ENCODE measurements at places on chromosomes 2 and 18.
A peak's percentile ranks its signal among the peaks of the same experiment; 100 is the strongest.

DNA sequence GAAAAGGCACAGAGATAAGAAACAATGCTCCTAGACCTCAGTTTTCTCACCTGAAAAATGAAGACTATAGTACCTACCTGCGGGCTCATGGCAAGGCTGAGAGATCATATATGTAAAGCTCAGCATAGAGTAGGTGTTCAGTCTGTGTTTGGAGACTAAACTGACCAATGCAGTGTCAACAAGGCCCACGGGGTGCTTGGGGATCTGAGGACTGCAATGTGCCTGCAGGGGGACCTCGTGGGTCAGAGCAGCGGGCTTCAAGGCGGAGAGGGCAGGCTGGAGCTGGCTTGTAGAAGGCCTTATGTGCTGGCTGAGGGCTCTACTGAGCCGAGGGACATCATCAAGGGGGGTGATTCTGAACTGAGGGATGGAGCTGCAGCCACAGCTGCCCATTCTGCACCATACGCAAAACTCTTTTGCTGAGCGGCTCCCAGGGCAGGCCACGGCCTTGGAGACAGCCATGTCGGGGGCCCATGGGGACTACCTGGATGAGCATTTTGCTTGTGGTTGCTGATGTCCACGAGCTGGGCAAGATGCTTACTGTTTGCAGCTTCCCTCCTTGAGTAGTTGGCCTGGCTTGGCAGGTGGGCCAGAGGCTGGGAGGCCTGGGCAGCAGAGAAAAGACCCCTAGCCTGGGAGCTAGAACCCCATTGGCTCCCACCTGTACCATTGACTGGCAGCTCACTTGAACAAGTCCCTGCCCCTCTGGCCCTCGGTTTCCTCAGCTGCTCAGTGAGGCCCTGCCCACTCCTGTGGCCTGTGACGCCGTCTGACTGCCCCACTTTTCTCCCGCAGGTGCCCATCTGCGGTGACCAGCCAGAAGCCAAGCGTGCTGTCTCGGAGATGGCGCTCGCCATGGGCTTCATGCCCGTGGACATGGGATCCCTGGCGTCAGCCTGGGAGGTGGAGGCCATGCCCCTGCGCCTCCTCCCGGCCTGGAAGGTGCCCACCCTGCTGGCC lies 23.5 kb downstream of the STEAP3 start:
- DNase-seq: peak; percentile 29

DNA sequence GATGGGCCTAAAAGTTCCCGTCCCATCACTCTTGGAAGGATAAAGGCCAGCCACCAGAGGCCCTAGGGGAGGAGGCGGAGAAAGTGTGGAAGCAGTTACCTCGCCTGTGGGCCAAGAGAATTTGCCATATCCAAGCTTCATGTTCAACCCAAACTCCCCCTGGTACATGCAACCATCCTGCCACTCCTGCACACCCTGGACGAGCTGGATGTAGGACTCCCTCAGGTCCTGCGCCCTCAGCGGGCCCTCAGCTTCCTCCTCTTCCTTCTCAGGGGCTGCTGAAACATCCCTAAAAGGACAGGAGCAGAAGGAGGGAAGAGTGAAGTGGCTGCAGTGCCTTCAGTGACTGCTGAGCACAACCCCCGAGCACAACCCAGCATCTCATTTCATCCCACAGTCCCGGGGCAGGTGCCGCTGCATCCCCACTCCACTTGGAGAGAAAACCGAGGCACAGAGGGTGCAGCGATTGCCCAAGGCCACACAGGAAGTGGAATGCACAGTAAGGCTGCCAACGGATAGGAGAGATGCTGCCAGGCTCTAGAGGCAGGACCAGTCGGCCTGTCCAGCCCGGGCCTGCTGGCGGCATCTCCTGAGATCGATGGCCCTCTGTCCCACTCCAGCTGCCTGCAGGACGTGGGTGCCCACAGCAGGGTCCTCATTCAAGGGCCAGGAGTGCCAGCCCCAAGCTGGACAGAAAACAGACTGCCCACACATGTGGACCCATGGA lies 2.9 kb downstream of the ANKMY1 start:
- no peak for DNase-seq

- no peak for DNase-seq
Observed at GRCh38 chr18:31040686-31041270, 1.8 kb downstream of the DSC3 start.

GRCh38 chr2:127175751-127176354 lies 44.2 kb downstream of the CYP27C1 start:
- no peak for DNase-seq

DNA sequence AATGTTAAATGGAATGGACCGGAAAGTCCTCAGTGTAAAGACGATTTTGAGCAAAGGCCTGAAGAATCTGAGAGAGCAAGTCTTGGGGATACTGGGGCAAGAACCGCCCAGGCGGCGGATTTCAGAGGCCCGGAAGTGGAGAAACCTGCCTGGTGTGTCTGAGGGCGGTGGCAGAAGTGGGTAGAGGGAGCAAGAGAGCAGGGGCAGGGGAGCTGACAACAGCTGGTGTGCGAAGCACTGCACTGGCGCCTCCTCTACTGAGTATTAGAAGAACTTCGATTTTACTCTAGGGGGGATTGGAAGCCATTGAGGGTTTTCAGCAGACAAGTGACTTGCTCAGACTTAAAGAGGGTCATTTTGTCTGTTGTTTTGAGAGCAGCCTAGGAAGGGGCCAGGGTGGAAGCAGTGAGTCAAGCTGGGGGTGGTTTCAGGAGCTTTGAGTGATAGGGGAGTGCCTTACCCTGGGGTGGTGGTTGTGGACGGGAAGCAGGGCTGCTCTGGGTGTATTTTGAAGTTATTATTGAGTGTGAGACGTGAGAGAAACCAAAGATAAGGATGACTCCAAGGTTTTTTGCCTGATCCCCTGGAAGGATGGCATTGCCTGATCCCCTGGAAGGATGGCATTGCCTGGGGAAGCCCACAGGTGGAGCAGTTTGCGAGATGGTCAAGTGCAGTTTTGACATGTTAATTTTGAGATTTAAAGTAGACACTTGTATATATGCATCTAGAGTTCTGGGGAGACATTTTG lies 52.5 kb downstream of the ZNF236 start:
- DNase-seq: no peak

- peak; percentile 86 for DNase-seq
Observed at GRCh38 chr2:112626604-112627059, 19.1 kb upstream of the SLC20A1 start.

DNA sequence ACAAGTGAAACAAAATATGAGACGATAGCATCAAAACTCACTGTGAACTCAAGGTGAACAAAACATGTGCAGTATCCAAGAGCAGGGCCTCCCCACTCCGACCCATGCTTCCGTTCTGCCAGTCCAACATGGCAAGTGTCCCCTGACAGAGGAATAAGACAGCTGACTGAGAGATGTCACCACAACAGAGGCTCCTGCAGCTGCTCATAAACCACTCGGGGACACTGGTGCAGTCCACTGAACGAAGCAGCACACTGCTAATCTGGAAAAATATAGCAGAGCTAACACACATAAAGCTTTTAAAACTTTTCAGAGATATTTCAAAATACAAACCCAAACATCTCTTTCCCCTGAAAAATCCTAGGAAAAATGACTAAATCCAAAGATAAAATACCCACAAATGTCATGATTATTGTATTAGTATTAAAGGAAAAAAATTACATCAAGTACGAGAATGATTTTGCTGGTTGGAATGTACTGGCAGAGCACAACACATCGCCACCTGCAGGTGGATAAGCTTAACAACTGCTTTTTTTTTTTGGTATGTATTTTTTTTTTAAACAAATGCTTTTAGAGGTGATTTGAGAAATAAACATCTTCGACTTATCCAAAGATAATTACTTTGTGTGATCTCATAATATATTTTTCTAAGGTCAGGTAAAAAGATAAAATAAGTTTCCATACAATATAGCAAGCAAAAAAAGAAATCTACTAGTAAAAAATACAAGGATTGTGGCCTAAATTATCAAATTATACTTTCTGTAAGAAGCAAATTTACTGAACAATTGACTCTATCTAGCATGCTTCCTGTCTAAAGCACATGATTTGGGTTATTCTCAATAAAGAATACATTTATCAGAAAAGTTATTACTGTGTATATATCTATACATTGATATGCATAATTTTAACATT lies 18.6 kb downstream of the THADA start:
- peak; percentile 67 for DNase-seq

GRCh38 chr2:237200462-237200861 lies 114.8 kb downstream of the COPS8 start:
- DNase-seq: no peak

GRCh38 chr2:65055422-65056214 lies 598 bp upstream of the CEP68 start:
- DNase-seq: no peak

DNA sequence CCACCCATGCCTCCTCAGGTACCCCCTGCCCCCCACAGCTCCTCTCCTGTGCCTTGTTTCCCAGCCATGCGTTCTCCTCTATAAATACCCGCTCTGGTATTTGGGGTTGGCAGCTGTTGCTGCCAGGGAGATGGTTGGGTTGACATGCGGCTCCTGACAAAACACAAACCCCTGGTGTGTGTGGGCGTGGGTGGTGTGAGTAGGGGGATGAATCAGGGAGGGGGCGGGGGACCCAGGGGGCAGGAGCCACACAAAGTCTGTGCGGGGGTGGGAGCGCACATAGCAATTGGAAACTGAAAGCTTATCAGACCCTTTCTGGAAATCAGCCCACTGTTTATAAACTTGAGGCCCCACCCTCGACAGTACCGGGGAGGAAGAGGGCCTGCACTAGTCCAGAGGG lies 803 bp upstream of the DES start:
- no peak for DNase-seq

- DNase-seq: no peak
Observed at GRCh38 chr2:127064642-127065250, 42.2 kb downstream of the BIN1 start.

- no peak for DNase-seq
Observed at GRCh38 chr2:236616624-236617023, 47.0 kb downstream of the ACKR3 start.

GRCh38 chr18:54296062-54296461 lies 26.7 kb downstream of the POLI start:
- DNase-seq: no peak

DNA sequence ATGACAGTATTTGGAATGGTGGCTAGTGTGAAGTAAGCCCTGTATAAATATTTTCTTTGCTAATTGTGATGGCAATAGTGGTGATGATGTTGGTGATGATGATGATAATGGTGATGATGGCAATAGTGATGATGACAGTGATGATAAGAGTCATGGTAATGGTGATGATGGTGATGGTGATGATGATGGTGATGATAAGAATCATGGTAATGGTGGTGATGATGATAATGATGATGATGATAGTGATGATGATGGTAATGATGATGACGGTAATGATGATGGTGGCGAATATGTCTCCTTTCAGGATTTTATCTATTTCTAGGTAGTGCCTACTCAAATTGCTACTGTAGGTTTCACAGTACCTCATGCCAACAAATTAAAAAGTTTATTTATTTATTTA lies 205.4 kb downstream of the GALR1 start:
- no peak for DNase-seq
